ENCODE measurements at places on chromosomes 1 and 21.
A peak's percentile ranks its signal among the peaks of the same experiment; 100 is the strongest.

- DNase-seq: peak; percentile 32
These were observed 142.3 kb downstream of the DNM3 start for GRCh38 chr1:171983584-171983983.

DNA sequence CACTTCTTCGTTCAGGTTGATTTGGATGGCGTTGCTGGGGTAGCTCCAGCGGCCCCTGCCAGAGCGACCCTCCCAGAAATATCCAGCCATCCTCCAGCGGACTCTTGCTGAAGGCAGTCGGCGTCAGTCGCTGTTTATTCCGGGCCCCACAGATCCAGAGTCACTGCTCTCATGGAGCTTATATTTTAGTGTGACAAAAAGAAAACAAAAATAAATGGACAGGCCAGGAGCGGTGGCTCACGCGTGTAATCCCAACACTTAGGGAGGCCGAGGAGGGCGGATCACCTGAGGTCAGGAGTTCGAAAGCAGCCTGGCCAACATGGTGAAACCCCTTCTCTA is 791 bp upstream of the CFAP298 start:
- DNase-seq: no peak

- DNase-seq: peak; percentile 71
These were observed 1.1 kb downstream of the EEIG2 start for GRCh38 chr1:108560874-108561459.

- DNase-seq: peak; percentile 64
These were observed 10.6 kb downstream of the FCMR start for GRCh38 chr1:206911064-206911663.

GRCh38 chr1:33351281-33351660 is 30.4 kb upstream of the A3GALT2 start:
- DNase-seq: no peak

DNA sequence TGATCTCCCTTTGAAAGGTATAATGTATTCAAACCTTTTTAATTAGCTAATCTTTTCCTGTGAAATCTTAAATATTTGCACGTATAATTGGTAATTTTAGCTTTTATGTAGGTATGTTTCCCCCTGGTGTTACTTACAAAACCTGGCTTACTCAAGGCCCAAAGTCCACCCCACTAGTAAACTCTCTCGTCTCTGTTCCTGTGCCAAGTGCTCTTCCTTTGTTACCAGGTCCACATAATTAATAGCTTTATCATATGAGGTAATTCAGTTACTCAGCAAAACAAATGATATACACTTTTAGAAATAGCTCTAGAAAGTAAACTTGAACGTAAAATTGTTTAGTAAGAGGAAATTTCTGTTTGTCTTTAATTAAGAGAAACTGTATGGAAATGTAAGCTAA is 36.7 kb downstream of the NFIA start:
- DNase-seq: no peak

Measured in fibroblast of skin of back (primary cell).